Activated naive CD8-positive, alpha-beta T cell treated with anti-CD3 and anti-CD28 coated beads, Interleukin-2, amount 50 U/mL, for 16 hours (primary cell): ENCODE measurements at places on chromosomes 16 and 17.

GRCh38 chr16:24688359-24688758 lies 41.1 kb upstream of the TNRC6A start:
- no peak for DNase-seq

GRCh38 chr17:40407460-40407859 lies 10.2 kb downstream of the TOP2A start:
- DNase-seq: no peak

- DNase-seq: no peak
Measured at GRCh38 chr16:75476817-75477216, 12.3 kb upstream of the TMEM170A start.

GRCh38 chr16:85659805-85660511 lies 28.8 kb downstream of the GINS2 start:
- peak; percentile 32 for DNase-seq

DNA sequence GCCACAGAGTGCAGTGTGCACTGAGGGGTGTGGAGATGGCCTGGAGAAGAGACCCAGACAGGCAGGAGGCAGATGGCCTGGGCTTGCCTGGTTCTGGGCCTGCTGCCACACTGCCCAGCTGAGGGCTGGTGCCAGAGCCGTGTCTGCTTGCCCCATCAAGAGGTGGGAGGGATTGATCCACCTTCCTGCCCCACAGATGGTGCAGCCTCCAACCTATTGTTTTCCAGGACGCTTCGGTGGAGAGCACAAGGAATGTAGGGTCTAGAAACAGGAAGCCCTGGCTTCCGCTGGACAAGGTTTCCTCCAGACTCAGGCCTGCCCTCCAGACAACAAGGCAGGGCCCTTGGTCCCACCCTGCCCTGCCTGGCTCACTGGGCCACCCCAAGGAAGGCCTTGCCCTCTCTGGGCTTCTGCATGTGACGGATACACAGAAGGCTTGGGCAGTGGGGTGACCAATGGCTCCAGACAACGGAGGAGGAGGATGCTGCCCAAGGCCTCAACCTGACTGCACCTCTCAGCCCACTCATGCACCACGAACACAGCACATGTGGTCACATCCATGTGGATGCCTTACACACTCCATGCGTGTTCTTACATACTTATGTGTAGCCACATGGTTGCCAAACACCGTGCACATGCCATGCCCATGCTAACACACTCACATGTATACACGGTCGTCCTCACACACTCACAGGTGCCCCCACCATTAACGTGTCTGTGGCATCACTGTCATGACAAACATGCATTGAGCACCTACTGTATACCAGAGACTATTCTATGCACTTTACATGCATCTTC lies 6.5 kb upstream of the CDH5 start:
- no peak for DNase-seq

- DNase-seq: no peak
Measured at GRCh38 chr17:67076290-67076689, 31.9 kb downstream of the CACNG1 start.

DNA sequence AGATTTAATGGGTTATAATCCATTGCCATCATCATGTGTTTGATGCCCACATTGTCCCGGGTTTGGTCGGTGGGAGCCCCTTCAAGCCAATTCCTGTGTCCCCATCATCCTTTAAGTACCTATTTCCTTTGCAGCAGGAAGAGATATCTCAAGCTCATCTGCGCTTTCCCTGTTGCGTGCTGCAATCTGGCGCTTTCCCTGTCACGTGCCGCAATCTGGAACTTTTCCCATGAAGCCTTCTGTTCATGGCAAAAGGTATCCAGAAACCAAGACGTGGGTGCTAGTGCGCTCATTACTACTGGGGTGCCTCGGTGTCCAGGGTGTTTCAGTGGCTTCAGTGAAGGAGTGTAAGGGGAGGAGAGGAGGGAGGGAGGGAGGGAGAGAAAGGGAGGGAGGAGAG lies 174.6 kb upstream of the ZNF469 start:
- DNase-seq: no peak
